ENCODE measurements at places on chromosomes 3 and 15. TPM values are rescaled to one million over a fixed set of nuclear protein-coding genes. Genes with fewer than 3 reads are reported as not detected.

DPH3 gene
- 36.6 TPM for total RNA-seq

SNX22 gene
- 1.1 TPM for total RNA-seq

RBP2 gene
- not detected for total RNA-seq

IL17RC gene
- total RNA-seq: 0.64 TPM

GRCh38 chr3:38260474-38260873 is 5.1 kb upstream of the SLC22A13 start:
- DNase-seq: no peak

GRCh38 chr3:15845475-15845874 is 47.7 kb upstream of the ANKRD28 start:
- no peak for DNase-seq

- peak; percentile 33 for DNase-seq
Measured at GRCh38 chr15:51861557-51862359, 32.3 kb downstream of the TMOD3 start.

DNA sequence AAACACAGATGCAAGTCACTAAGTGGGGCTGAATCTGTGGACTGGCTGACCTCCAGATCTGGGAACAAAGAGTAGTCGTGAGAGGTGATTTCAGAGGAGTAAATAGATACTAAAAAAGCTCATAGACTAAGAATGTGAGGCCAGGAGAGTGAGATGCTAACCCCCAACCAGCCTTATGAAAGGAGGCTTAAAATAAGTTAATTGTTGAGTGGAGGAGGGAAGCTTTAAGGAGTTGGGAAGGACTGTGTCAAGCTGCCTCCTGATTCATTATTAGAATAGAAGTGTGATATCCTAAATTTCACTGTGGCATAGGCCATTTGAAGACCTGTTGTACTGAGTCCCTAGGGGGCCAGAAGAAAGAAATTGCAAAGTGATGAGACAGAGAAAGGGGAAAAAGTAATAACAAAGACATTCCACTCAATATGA is 107.6 kb downstream of the RBPMS2 start:
- no peak for DNase-seq

DNA sequence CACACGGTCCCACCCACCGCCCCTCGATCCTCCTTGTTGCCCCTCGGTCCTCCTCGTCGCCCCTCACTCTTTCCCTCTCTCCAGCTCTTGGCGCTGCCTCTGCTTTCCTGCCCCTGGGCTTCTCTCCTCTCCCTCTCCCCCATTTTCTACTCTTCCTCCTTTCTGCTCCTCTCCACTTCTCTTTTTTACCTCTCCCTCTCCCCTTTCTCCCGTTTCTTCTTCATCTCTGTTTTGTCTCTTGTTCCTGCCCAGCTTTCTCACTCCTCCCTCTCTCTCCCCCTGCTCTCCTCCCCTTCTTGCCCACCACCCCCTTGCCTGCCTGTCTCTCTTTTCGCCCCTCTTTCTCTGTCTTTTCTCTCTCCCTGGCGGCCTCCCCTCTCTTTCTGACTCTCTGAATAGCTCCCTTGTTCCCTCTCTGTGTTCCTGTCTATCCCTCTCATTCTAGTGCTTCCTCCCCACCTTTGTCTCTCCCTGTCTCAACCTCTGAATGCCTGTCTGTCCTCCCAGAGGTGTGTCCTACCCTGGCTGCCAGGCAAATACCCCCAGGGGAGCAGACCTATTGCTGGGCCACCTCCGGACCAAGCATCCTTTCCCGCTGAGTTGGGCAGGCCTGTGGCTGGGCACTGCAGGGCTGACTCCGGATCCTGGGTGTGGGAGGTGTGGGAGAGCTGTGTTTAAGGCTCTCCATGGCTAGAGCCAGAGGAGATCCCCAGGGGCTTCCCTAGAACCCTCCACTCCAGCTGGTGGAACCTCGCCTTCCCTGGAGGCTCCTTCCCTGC is 41.0 kb downstream of the EPHB3 start:
- DNase-seq: no peak

- DNase-seq: no peak
Measured at GRCh38 chr3:111910806-111911205, 51.7 kb downstream of the PHLDB2 start.

DNA sequence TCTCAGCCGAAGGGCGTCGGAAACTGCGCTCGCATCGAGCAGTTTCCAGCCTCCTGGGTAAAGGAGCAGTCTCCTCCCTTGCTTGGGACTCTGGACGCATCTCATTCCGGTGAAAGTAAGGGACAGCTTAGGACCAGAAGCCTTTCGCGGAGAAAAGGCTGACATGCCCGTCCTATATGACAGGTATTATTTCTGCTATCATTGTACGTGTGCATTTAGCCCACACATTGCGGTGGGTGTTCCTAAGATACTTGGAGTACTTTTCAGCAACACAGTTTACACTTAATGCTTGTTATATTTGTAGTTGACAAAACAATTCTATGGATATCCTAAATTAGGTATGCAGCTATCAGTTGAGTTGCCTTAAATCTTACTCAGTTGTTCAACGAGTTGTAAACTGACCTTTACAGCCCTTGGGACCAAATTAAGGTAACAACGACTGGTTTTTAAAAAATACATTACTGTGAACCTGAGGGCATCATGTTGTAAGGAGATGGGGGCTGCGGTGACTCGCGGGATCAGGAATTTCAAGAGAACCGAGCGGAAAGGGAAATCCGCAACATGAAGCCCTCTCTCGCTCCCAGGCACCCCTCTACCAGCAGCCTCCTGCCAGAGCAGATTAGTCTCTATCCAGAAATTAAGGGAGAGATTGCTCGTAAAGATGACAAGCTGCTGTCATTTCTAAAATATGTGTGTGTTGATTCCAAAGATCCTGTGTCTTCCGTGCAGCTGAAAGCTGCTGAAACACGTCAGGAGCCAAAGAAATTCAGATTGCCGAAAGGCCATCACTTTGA is 632 bp upstream of the COPS2 start:
- no peak for DNase-seq

DNA sequence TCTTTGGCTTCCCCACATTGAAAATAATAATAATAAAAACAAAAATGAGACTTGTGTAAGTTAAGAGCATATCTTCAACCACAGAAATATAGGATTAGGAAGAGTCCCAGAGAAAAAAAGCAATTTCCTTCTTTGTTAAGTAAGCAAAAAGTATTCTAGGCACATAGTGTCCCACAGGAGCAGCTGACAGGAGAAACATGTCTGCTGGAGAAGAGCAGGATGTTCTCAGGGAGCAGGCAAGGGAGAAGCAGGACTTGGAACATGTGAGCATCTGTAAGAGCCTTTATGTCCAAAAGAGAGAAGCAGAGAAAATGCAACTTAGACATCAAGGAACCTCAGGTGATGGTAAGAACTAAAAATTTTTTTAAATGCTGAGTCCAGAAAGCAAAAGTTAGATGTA is 39.0 kb downstream of the TTC23 start:
- DNase-seq: no peak

DNA sequence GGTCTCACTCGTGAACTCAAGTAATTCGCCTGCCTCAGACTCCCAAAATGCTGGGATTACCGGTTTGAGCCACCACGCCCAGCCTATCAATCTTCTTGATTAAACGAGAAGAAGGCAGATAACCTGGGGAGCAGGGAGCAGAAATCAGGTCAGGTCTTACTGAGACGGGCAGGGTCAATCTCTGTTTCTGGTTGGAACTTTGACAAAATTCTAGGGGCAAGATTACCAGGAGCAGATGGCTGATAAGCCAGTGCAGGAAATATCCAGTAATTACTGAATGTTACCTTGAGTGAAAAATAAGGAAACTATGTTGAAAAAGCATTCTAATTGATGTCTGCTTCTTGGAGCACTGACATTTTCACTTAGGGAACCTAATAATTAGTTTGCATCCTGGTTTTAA is 24.4 kb upstream of the GOLM2 start:
- DNase-seq: no peak

DNA sequence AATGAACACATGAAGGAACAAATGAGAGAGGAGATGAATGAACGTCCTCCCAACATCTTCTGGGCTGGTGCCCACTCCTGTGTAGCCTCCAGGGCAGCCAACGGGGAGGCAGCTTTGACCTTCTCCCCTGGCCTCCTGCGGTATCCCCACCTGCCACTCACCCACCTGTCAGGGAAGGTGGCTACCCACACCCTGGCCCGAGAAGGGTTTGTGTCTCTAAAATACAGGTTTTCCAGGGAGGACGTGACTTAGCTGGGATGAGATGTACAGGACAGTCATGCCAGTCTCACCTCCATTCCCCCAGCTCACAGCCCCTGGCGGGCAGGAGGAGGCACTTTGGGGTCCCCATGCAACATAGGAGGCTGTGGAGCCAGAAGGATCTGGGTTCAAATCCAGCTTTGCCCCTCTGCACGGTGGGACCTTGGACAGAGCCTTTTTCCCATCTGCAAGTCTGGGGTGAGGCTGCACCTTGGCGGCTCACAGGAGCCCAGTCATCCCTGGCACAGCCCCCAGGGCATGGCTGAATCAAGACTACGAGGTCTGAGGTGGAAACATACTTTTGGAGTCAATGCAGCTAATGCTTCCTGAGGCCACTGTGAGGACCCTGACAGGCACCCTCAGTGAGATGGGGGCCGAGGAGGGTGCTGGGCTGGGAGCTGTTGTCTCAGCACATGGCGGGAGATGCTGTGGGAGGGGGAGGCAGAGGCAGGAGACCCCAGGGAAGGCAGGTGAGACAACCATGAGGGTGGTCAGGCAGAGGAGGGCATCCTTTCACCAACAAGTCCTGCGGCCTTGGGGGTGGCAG is 11.1 kb upstream of the PLXND1 start:
- no peak for DNase-seq

- no peak for DNase-seq
Measured at GRCh38 chr3:154728285-154728684, 298.3 kb upstream of the GPR149 start.

GRCh38 chr15:80155001-80155377 is 2.2 kb downstream of the FAH start:
- DNase-seq: no peak

DNA sequence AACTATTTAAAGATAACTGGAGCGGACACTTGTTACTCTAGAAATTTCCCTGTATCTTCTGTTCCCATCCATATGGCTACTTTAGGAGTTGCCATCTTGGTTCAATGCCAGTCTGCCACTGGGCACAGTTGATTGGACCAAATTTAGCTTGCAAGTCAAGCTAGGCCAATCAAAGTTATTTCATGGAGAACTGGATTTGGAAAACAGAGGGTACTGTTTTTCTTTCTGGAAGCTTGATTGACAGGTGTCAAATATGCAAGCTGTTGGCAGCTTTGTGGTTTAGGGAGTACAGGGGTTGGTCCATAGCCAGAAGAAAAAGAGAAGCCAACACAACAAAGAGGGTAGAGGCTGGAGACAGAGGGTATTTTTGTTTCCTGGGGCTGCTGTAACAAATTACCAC is 33.4 kb upstream of the KLHL25 start:
- DNase-seq: no peak

- DNase-seq: no peak
Measured at GRCh38 chr15:98955961-98956723, 51.5 kb downstream of the PGPEP1L start.

GRCh38 chr15:58440158-58440910 is 8.5 kb downstream of the LIPC start:
- DNase-seq: no peak

DNA sequence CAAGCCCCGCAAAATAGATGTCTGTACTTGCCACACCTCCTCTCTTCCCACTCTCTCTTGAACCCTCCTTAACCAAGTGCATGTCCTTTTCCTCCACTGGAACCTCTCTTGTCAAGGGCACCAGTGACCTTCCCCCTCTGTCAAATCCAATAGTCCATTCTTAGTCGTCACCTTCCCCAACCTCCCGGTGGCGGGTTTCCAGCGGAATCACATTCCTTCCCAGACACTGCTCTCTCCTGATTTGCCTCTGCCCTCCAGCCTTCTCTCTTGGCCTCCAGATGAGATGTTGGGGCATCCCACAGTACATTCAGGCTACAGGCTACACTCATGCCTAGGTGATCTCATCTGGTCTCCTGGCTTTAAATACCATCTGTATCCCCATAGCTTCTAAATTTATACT is 31.1 kb downstream of the SCN5A start:
- no peak for DNase-seq

All from activated T-helper 1 cell treated with anti-CD3 and anti-CD28 coated beads, Interleukin-12 subunit alpha, Interleukin-12 subunit beta, Interleukin-2, Interleukin-4 antibody, amounts not matched to agents 30 ng/mL and 10 ng/mL and 1 ng/mL, durations not matched to agents 14 hours and 24 hours and 36 hours (primary cell).